IMR-90 (cell line): ENCODE measurements at places on chromosomes 3 and 15. TPM values are rescaled to one million over a fixed set of nuclear protein-coding genes. Genes with fewer than 3 reads are reported as not detected.

The SEMA3G gene
- total RNA-seq = not detected in 2 replicates

The SLC33A1 gene
- total RNA-seq = 32.4 and 34.4 TPM in 2 replicates

The AHSG gene
- not detected in 2 replicates for total RNA-seq

GRCh38 chr3:65597226-65597951 is 441.3 kb downstream of the MAGI1 start:
- DNase-seq = peak; percentile 54

DNA sequence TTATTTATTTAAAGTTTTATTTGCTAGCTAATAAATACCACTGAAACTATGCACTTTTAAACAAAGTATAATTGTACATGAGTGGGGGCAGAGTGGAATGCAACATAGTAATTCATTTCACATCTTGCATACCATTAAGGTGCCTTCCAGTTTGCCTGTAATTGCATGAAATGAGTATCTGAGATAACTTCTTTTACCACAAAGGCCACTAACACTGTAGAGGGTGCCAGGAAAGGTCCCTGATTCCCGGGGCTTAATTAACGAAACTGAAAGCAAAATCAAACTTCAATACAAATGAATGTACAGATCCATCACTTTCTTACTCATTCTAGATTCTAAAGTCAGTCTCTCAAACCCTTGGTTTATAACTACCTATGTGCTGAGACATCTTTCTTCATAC is 2.1 kb downstream of the CD47 start:
- peak; percentile 16 for DNase-seq

GRCh38 chr3:158768881-158769543 is 32.8 kb upstream of the MFSD1 start:
- peak; percentile 98 for DNase-seq
